Pulmonary artery endothelial cell (primary cell): ENCODE measurements at places on chromosomes 6 and 20. TPM values are rescaled to one million over a fixed set of nuclear protein-coding genes. Genes with fewer than 3 reads are reported as not detected.

Gene ADNP
- total RNA-seq: 29.3 and 30.8 TPM in 2 replicates

Gene PLN
- 0.04 TPM in 1 of 2 replicates, not detected in the other for total RNA-seq

Gene ANKEF1
- total RNA-seq: 2.8 and 3.5 TPM in 2 replicates

Gene ARG1
- total RNA-seq: not detected in 2 replicates

Gene SLC35D3
- not detected in 2 replicates for total RNA-seq

Gene SLC35F1
- total RNA-seq: not detected in 2 replicates

Gene OR2J1
- total RNA-seq: not detected in 2 replicates

Gene DDO
- total RNA-seq: 0.53 and 2.7 TPM in 2 replicates

Gene EYS
- under 0.01 TPM in 1 of 2 replicates, not detected in the other for total RNA-seq

Gene RAD21L1
- 0.14 and 0.26 TPM in 2 replicates for total RNA-seq

Gene PAK5
- total RNA-seq: not detected in 2 replicates

Gene VIP
- total RNA-seq: 0.26 and 0.53 TPM in 2 replicates

Gene TRERF1
- total RNA-seq: 0.40 and 0.85 TPM in 2 replicates

Gene CCN2
- total RNA-seq: 642 and 861 TPM in 2 replicates

Gene COL9A1
- not detected in 2 replicates for total RNA-seq

Gene HEY2
- 0.46 and 2.8 TPM in 2 replicates for total RNA-seq

Gene C2
- not detected in 2 replicates for total RNA-seq

Gene TNF
- total RNA-seq: not detected in 2 replicates

Gene AGER
- total RNA-seq: 0.26 and 0.53 TPM in 2 replicates

Gene MOG
- not detected in 2 replicates for total RNA-seq

Gene HLA-DRA
- not detected in 2 replicates for total RNA-seq

Gene HLA-DRB1
- not detected in 2 replicates for total RNA-seq

Gene PRR18
- not detected in 2 replicates for total RNA-seq

Gene COL19A1
- total RNA-seq: not detected in 2 replicates

Gene C20orf141
- total RNA-seq: not detected in 2 replicates

Gene ACTL10
- total RNA-seq: 1.9 and 4.2 TPM in 2 replicates

Gene XKR7
- total RNA-seq: not detected in 2 replicates

Gene BPI
- not detected in 2 replicates for total RNA-seq

Gene ACSS1
- total RNA-seq: 5.9 and 22.0 TPM in 2 replicates

Gene GTSF1L
- not detected in 2 replicates for total RNA-seq

Gene SCGN
- total RNA-seq: not detected in 2 replicates

Gene HRH3
- total RNA-seq: not detected in 2 replicates

Gene WFDC13
- total RNA-seq: not detected in 2 replicates

Gene CNKSR3
- 7.3 and 11.8 TPM in 2 replicates for total RNA-seq
